Karpas-422 (cell line): ENCODE measurements at places on chromosomes 6 and 20. TPM values are rescaled to one million over a fixed set of nuclear protein-coding genes. Genes with fewer than 3 reads are reported as not detected.

The GRM4 gene
- total RNA-seq = not detected in 2 replicates

GRCh38 chr20:31236953-31237352, 20.5 kb upstream of the DEFB115 start:
- no peak overlapping the region for H3K4me3 ChIP-seq
- no peaks in the 10 kb centered on the region for H3K27me3 ChIP-seq
- H3K4me1 ChIP-seq = no peaks in the 10 kb centered on the region
- H3K27ac ChIP-seq = no peak overlapping the region

DNA sequence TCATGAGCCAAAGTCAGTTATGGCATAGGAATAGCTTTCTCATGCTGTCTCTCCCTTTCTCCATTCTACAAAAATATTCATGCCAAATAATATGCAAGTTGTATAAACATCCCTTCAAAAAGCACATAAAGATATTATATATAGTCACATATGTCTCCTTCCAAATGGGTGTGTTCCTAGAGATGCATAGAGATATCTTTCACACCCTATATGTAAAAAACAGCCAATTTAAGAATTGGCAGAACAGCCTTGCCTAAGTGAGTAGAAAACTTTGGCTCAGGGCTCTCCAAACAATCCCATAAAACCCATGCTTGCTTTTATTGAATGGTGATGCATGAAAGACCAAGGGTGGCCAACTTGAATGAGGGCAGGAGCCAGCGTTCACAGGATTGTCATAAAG, 274.7 kb upstream of the SUPT3H start:
- H3K4me3 ChIP-seq = no peak overlapping the region
- H3K36me3 ChIP-seq = no peaks in the 10 kb centered on the region
- no peak for DNase-seq
- no peaks in the 10 kb centered on the region for H3K27me3 ChIP-seq
- peaks cover 12% of the 10 kb centered on the region for H3K4me1 ChIP-seq
- H3K27ac ChIP-seq = no peak overlapping the region

GRCh38 chr6:47525330-47526057, 47.9 kb downstream of the CD2AP start:
- H3K4me1 ChIP-seq = no peaks in the 10 kb centered on the region
- DNase-seq = no peak
- no peaks in the 10 kb centered on the region for H3K27me3 ChIP-seq
- no peak overlapping the region for H3K27ac ChIP-seq

GRCh38 chr20:35339007-35339406, 46.8 kb upstream of the FAM83C start:
- peaks cover 3% of the 10 kb centered on the region; the same call in 1 of the 2 replicates for H3K36me3 ChIP-seq
- H3K27ac ChIP-seq = no peak overlapping the region
- no peak overlapping the region for H3K4me3 ChIP-seq
- H3K4me1 ChIP-seq = no peaks in the 10 kb centered on the region

The FAXC gene
- total RNA-seq = not detected in 2 replicates

- H3K27ac ChIP-seq = no peak overlapping the region
- no peaks in the 10 kb centered on the region for H3K27me3 ChIP-seq
- H3K4me1 ChIP-seq = no peaks in the 10 kb centered on the region
These were observed 64.6 kb upstream of the ADGRF1 start for GRCh38 chr6:47106721-47107197.

The MMP24OS gene
- total RNA-seq = 12.4 and 17.1 TPM in 2 replicates

- peaks cover under 1% of the 10 kb centered on the region; the same call in 1 of the 2 replicates for H3K4me1 ChIP-seq
- no peaks in the 10 kb centered on the region for H3K27me3 ChIP-seq
- no peak for DNase-seq
- H3K27ac ChIP-seq = no peak overlapping the region
- no peak overlapping the region for H3K4me3 ChIP-seq
- no peaks in the 10 kb centered on the region for H3K36me3 ChIP-seq
These were observed 13.5 kb downstream of the EBF4 start for GRCh38 chr20:2705931-2706645.

DNA sequence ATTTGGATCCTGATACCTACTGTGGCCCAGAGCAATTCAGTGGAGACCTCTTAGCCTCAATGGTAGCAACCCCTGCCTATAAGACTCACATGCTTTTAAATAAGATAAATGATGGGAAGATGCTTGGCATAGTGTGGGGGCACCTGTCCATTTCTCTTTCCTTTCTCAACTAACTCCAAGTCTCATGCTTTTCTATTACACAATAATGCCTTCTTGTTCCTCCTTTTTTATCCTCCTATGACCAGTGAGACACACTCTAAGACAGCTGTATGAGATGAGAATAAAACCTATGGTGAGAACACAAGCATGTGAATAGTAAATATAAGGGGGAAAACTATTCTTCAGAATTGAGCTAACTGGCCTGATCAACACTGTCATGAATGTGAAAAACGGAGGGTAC, 147.0 kb upstream of the STXBP5 start:
- 0 out of 2 replicates have a peak, but pooled peaks cover 3% of the 10 kb centered on the region for H3K27me3 ChIP-seq
- no peak overlapping the region for H3K4me3 ChIP-seq
- peaks cover 5% of the 10 kb centered on the region for H3K4me1 ChIP-seq
- DNase-seq = no peak
- H3K36me3 ChIP-seq = no peaks in the 10 kb centered on the region
- H3K27ac ChIP-seq = no peak overlapping the region

DNA sequence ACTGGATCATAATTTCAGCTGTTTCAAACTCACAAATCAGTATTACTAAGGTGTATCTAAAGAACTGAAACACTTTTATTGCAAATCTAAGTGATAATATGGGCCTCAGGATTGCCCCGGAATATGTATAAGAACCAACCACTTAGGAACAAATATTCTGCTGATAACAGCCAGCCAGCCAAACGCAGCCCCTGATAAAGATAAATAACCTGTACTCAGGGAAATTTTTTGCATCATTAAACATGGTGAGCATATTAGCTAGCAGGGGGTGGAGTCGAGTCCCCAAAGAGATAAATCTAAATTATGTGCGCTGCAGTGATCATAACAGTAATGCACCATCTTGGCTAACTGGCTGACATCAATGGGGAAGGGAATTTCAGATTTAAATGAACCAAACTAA, 410.2 kb upstream of the MAP3K7 start:
- no peaks in the 10 kb centered on the region for H3K36me3 ChIP-seq
- H3K27me3 ChIP-seq = no peaks in the 10 kb centered on the region
- no peak overlapping the region for H3K27ac ChIP-seq

DNA sequence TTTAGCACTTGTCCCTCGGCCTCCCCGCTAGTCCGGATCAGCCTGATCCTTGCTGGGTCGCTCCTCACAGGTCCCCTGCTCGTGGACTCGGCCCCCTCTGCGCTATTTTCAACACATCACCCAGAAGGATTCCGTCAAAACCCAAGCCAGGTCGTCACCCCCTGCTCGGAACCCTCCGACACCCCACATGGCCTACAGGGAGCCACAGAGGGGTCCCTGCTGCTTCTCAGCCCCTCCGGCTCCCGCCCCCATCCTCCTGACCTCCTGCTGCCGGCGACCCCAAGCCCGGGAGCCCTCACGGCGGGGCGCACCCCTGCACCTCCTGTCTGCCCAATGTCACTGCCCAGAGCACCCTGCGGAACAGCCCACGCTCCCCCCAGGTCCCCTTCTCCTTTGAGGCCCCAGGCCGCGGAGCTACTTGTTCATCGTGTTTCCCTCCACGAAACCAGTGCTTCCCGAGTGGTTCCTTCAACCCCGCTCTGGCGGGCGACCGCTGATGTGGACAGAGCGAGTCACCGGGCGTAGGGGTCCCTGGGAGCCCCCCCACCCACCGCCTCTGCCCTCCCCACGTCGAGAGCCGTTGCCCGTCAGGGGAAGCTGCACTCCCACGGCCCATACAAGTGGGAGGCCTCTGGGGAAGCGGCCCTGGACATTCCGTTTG, 638 bp upstream of the MYL9 start:
- H3K36me3 ChIP-seq = no peaks in the 10 kb centered on the region
- H3K4me3 ChIP-seq = no peak overlapping the region
- H3K4me1 ChIP-seq = peaks cover 3% of the 10 kb centered on the region; the same call in 1 of the 2 replicates

GRCh38 chr6:83431545-83432155, 799 bp upstream of the ME1 start:
- H3K27ac ChIP-seq = no peak overlapping the region
- H3K36me3 ChIP-seq = no peaks in the 10 kb centered on the region
- no peaks in the 10 kb centered on the region for H3K27me3 ChIP-seq
- H3K4me3 ChIP-seq = no peak overlapping the region

DNA sequence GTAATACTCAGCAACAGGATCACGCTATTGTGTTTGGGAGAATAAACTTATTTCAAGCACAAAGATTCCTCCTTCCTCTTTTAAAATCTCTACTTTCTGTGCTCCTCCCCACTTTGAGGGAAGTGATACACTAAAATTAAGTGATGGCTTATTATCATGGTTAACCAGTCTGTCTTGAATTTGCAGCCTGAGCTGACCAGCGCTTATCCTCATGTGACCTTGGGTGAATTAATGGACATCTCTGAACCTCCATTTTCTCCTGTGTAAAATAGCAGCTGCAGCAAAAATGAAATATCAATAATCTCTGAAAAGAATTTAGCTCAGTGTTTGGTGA, 222.6 kb downstream of the BCAS1 start:
- H3K27me3 ChIP-seq = no peaks in the 10 kb centered on the region
- H3K4me1 ChIP-seq = no peaks in the 10 kb centered on the region; the same call in 1 of the 2 replicates
- H3K4me3 ChIP-seq = no peak overlapping the region
- H3K36me3 ChIP-seq = no peaks in the 10 kb centered on the region

DNA sequence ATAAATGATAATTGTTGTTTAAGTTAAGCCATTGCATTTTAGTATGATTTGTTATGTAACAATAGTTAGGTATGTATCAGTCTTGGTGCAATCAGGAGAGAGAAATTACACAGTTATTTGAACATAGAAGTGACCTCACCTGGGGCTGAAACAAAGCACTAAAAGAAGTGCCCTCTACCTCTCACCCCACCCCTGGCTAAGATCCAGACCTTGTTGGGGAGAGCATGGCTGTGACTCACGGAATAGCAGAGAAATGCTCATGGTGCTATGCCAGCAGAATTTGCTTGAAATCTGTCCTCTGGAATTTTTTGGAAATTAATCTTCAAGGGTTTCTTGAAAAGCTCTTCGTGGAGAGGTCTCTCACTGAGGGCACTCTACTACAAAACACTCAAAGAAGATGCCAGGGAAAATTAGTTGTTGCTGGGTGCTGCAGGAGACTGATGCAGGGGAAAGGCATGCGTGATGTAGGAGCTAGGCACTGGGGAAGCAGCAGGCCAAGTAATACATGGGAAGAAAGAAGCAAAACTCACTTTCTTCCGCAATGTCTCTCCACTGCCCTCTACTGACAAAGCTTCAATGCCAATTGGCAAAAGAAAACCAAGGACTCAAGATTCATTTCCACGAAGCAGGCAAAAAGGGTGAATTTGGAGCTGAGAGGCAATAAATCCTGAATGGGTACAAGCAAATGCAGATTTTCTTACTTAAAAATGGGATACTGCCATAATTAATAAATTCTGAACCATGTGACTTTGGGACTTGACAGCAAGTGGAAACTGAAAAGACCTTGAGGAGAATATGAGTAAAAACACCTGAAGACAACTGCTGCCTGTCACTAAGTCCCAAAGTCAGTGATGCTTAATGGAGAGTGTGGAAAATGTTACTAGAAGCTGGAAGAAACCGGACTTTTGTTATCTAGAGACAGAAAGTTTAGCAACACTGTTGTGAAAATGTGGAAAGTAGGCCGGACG, 136.3 kb upstream of the ZNF184 start:
- peak; percentile 76 for DNase-seq
- no peak overlapping the region for H3K27ac ChIP-seq
- no peak overlapping the region for H3K4me3 ChIP-seq
- H3K36me3 ChIP-seq = no peaks in the 10 kb centered on the region

- H3K27ac ChIP-seq = peak overlapping the region; percentile 69; the same call in 1 of the 2 replicates
- no peak for DNase-seq
- H3K4me1 ChIP-seq = peaks cover 46% of the 10 kb centered on the region
- H3K4me3 ChIP-seq = peak overlapping the region; percentile 97
These were observed 1.3 kb upstream of the MTFR2 start for GRCh38 chr6:136251394-136251793.
